ENCODE measurements at places on chromosomes 12 and 14.

DNA sequence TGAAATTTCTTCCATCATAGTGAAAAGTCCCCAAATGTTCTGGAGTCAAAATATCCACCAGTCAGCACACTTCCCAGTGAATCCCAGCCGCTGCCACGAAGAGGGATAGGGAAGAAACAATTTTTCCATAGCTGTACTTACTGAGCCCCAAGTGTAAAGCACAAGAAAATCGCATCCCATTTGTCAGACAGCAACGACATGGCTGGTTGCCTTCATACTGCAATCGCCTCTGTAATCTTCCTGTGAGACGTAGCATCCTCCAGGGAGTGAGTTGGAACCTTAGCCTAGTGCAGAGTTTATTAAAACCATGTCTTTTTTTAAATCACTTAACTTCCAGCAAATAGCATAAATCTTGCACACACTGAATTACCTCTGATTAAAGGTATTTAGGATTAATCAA lies 56.8 kb downstream of the GNG2 start:
- DNase-seq: no peak

GRCh38 chr14:91270188-91270587 lies 25.7 kb upstream of the GPR68 start:
- DNase-seq: no peak

DNA sequence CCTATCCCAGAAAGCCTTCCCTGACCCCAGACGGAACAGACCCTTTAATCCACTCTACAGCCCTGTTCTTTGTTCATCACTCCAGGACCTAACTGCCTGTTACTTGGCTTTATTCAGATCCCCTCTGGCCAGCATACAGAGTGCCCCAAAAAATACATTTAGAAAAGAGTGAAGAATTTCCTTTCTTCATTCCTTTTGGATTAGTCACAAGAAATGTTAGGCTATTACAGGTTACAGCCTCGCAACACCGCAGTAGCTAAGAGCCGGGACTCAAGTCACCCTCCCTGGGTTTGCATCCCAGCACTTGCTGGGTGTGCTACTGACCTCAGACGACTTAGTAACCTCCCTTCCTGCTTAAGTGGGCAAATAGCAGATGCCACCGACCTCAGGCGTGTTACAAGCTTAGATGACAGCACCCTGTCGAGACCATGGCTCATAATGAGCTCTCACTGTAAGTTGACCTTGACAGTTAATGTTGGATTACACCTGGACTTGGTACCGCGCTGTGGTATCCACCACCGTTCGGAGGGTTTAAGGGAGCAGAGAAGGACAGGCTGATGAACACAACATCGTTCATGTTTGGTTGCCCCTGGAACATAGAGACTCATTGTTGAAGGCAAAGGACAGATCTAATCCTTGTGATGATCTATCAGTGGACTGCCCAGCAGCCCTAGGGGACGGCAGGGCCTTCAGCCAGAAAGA lies 12.9 kb downstream of the GLRX5 start:
- DNase-seq: no peak

DNA sequence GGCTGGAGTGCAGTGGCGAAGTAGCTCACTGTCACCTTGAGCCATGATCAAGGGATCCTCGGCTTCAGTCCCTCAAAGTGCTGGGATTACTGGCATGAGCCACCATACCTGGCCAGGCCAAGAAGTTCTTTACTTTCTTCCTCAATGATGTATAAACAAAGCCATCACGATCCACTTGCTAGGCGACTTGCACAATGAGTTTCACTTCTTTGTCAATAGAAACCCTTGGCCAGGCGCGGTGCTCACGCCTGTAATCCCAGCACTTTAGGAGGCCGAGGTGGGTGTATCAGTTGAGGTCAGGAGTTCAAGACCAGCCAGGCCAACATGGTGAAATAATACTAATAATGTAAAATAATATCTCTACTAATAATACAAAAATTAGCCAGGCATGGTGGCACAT lies 14.4 kb upstream of the SPSB2 start:
- no peak for DNase-seq

GRCh38 chr12:8987685-8988084 lies 1.7 kb upstream of the KLRG1 start:
- DNase-seq: no peak

DNA sequence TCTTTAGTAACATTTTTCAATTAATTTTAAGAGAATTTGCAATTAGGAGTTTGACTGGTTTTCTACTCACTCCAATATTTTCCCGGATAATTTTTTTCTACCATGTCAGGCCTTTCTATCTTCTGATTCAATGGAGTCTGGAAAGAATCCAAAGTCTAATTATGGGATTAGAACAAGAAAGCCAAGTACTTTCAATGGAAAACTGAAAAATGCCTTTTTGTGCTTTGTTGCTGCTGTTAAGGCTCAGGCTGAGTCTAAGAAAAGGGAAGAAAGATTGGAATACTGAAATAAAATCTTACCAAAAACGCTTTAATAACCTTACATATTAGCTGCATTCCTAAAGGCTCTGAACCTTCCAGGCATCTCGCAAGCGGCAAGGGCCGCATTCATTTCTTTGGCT lies 24.4 kb upstream of the DHRS4 start:
- DNase-seq: no peak

- DNase-seq: no peak
Observed at GRCh38 chr14:71739273-71739990, 192.8 kb upstream of the RGS6 start.

DNA sequence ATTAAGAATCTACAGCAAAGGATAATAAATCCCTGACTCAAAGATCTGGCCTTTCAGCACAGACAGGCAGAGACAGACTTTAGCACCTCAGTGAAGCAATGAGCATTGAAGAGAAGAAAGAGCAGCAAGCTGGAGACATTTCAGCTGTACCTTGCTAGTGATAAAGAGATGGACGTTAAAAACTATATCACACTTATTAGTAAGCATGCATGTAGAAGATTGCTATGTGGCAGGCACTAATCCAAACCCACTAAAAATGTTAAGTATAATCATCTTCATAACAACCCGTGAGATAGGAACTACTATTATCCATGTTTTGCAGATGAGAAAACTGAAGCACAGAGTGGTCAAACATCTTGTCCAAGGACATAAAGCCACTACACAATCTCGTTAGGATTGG lies 1538.3 kb upstream of the FLRT2 start:
- DNase-seq: no peak

DNA sequence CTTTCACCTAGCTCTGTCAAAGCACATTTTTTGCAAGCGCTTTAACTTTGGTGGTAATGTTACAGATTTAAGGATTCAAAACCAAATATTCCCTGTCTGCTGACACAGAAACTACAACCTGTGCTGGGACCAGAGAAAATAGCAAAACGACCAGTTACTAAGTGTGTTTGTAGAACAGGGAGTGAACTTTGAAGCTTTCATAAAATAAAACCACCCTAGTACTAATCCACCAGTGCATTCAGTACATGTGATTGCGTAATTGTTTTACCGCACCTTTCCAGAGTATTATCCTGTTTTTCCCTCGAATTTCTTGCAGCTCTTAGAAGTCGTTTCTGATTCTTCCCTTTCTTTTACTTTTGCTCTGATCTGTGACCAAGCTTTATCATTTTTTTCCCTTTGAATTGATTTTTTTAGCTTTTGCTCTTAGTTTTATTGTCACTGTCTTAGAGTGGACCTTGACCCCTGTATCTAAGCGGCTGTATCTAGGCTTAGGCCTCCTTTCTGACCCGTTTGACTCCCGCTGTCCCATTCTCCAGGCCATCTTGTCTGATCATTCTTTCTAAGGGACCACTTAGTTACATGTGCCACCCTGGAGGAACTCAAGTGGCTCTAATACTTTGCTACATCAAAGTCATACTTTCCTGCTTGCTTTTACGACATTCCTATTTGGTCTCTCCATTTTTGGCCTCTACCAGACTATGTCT lies 429.4 kb downstream of the PCNX1 start:
- no peak for DNase-seq

DNA sequence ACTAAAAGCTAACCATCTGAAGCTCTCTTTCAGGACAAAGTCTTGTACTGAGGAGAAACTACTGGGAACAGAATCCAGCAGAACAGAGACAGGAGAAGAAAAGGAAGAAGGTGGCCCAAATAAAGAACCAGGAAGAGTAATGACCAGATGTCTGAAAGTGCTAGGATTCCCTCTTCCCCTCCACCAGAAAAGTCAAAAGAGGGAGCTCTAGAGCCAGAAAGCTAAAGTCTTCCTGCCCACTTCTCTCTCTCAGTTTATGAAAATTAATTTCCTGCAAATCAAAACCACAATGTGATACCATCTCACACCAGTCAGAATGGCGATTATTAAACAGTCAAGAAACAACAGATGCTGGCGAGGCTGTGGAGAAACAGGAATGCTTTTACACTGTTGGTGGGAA lies 47.2 kb downstream of the SPPL3 start:
- no peak for DNase-seq

DNA sequence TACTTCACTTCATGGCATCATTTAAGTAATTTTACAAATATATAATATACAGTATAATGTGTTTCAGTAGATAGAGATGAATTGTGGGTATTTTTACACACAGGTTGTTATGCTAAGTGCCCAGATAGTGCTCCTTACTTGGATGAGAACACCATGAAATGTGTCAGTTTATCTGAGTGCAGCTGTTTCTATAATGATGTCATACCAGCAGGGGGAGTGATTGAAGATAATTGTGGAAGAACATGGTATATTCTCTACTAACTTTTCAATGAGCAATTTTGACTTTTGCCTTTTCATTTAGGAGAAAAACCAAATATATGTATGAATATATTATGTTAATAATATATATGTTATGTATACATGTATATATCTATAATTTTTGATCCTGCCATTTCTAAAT lies 221.6 kb downstream of the LRRK2 start:
- DNase-seq: no peak

- DNase-seq: no peak
Observed at GRCh38 chr14:62667421-62667914, 377.8 kb downstream of the KCNH5 start.

DNA sequence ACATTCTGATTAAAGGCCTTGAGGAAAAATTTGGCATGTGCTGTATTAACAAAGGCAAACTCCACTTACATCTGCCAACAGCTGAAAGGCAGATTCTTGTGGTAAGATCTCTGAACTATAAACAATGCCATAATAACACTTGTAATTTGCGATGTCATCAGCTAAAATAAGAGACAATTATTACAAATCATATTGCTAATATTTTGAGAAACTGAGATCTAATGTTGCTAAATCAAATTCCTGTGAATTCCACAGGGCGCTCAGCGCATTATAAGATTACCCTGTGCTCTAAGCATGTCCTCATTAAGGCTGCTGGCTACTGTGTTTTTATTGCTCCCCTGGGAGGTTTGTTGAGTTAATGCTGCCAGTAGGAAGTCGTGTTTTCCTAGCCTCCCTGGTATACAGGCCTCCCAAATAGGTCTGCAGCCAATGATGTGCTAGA lies 244.8 kb downstream of the DACT1 start:
- DNase-seq: no peak

GRCh38 chr14:102726191-102726949 lies 50.9 kb upstream of the TRAF3 start:
- no peak for DNase-seq

DNA sequence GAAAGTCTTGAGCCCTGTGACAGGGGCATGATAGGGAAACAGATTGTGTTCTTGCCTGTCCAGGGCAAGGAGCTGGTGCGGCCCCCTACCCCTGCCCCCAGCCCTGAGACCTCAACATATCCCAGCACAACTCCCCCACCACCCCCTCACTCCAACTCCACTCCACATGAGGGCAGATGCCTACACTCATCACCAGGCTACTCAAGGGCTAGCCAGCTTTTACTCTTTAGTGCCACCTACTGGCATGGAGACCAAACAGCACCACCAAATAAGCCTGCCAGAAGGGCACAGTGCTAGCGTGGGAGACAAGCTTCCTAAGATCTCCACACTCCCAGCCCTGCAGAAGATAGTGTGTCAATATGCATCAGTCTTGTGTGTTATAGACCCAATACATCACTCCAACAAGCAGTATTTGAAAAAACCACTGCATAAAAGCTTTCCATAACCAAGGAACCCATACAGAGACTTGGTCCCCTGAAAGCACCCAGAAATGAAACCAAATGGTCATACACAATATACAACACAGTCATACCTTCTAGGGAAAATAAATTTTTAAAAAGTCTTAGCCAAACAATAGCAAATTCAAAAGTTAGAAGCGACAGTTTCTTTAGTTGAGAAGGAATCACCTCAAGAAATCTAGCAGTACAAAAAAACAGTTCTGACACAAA lies 154.4 kb downstream of the KCNK10 start:
- no peak for DNase-seq

DNA sequence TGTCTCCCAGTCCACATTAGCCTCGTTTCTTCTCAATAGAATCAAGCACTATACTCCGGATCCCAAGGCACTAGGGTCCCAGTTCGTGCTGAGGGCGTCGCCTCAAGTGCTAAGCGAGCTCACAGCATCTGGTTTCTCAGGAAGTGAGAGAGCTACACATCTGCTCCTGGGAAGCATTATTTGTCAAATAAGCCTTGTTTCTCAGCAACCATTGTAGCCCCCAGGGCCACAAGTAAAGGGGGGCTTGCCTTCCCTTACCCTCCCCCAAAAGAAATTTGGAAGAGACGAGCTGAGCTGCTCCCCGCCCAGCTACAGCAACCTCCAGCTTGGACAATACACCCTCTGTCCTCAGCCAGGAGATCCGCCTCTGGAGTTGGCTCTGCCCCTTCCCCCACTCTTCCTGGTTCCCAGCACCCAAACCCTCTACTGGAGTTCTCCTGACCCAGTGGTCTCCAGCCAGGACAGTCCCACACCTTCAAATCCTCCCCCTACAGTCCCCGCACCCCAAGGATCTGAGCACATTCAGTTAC lies 5.7 kb upstream of the TNS2 start:
- no peak for DNase-seq

GRCh38 chr12:9794484-9795093 lies 32.7 kb upstream of the KLRF1 start:
- no peak for DNase-seq

- DNase-seq: no peak
Observed at GRCh38 chr14:22650960-22651521, 6.9 kb upstream of the OR6J1 start.

- DNase-seq: no peak
Observed at GRCh38 chr12:64237382-64237781, 15.3 kb upstream of the KICS2 start.

DNA sequence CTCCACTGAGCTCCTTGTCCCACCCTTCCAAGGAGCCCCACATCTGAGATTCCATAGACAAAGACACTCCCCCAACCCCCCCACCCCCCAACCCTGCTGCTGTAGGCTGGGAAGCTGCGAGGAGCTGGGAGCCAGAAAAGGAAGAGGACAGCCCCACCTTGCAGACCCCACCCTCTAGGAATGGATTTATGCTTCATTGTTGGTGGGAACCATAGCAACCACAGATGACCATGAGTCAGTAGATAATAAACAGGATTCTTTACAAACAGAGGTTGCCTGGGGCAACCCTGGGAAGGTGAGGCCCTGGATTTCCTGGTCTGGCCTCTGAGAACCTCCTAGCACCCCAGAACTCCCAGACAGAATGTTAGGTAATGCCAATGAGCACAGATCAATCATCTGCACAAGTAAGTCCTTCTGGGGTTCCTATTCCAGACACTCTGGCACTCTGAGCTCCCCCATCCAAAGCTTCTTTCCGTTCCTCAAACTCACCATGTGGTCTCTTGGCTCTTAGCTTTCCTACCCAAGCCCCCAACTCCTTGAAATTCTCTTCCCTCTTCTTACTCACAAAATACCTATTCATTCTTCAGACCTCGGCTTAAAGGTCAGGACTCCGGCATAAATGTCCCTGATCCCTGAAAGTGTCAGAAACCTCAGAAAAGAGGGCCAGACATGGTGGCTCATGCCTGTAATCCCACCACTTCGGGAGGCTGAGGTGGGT lies 15.2 kb upstream of the PLEKHG6 start:
- no peak for DNase-seq

All from cortex of kidney (tissue), 1 donor.